Thoracic aorta (tissue), 2 donors: ENCODE measurements at places on chromosomes 12 and 14.

GRCh38 chr12:16884819-16885218 is 278.9 kb upstream of the LMO3 start:
- no peak for DNase-seq

DNA sequence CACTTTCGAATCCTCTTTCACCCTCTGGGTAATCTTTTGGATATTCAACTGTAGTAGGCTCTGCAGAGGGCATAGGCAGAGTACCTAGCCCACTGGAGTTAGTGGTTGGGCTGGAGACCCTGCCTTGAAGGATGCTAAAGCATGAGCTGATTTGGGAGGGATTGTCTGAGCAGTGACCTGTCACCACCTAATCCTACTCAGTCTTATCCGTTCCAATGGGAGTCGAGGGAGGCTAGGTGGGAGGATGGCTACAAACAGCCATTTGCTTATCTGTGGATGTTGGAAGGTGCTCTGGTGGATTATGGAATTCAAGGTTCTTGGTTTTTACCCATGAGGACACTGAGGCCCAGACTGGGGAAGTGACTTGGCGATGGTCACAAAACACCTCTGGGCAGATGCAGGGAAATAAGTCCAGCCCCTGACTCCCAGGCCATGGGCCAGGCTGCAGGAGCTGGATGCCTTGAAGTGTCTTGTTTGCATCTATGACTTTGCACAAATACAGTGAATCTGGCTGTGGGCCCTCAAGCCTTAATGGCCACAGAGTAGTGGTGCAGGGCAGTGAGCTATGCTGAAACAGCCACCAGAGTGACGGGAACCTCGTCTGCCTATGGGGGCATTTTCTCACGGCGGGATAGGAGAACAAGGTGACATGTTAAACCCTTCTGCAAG is 3.7 kb downstream of the KMT5A start:
- no peak for DNase-seq

- DNase-seq = no peak
Measured at GRCh38 chr14:49755378-49755777, 12.6 kb upstream of the KLHDC2 start.

- DNase-seq = no peak
Measured at GRCh38 chr14:50334211-50334610, 22.1 kb downstream of the DMAC2L start.

- DNase-seq = no peak
Measured at GRCh38 chr14:37027188-37027824, 145.1 kb downstream of the SLC25A21 start.

- DNase-seq = no peak
Measured at GRCh38 chr12:14454098-14454907, 88.8 kb downstream of the ATF7IP start.

DNA sequence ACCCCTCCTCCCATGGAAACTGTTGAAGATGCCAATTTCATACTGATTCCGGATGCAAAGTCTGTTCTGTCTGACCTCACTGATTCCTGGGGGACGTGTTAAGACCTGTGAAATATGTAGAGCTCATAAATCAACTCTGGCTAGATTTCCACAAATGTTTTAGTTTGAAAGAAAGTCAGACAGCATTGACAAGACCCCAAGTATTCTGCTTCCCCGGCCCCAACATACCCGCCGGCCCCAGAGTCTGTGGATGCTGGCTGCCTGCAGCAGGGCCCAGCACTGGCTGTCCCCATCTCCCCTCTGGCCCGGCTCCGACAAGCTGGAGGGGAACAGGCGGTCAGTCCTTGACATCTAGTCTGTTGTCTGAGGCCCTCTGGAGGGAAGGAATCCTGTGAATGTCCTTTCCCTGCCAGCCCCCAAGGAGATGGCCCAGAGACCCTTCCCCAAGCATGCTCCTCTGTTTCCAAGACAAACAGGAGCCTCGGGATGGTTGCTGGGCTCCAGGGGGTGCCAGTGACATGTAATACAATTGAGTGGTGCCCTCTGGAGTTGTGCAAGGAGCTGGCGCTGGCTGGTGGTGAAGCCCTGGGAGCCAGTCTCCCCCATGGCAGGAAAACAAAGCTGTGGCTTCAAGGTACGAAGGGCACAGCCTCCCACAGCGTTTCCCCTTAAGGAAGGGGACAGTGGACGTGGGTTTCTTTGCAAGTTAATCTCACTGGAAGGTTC is 22.3 kb downstream of the FBLN5 start:
- DNase-seq = no peak

DNA sequence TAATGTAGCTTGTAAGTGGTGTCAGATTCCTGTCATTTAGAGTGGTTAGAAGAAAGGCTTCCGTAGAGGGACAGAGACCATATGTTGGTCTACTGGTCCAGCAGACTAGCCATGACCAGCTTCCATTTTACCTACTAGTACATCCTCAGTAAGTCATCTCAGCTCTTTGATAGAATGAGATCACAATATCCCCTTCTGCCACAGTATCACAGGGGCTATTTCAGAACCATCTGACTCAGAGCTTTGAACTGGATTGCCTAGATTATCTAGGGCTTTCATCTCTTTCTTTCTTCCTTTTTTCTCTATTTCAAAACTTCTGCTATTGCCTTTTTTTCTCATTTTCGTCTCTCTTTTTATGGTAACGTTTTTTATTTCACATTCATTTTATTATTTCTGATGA is 4.7 kb downstream of the ZDHHC17 start:
- DNase-seq = no peak

DNA sequence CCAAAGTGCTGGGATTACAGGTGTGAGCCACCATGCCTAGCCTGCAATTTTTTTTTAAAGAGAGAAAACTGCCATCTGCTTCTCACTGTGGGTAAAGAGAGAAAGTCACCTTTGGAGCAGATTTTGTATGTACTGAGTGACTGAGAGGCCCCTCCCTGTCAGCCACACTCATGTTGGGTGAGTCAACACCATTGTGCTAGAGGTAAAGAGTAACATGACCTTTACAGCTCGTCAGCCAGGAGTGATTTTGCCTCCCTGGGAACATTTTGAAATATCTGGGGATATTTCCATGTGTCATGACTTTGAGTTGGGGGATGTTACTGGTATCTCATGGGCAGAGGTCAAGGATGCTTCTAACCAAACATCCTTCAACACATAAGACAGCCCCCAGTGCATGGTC is 115.2 kb downstream of the KSR2 start:
- no peak for DNase-seq

- DNase-seq = no peak
Measured at GRCh38 chr12:119693511-119693910, 25.6 kb downstream of the PRKAB1 start.

GRCh38 chr12:49264466-49264872 is 413 bp upstream of the TUBA1C start:
- DNase-seq = no peak

DNA sequence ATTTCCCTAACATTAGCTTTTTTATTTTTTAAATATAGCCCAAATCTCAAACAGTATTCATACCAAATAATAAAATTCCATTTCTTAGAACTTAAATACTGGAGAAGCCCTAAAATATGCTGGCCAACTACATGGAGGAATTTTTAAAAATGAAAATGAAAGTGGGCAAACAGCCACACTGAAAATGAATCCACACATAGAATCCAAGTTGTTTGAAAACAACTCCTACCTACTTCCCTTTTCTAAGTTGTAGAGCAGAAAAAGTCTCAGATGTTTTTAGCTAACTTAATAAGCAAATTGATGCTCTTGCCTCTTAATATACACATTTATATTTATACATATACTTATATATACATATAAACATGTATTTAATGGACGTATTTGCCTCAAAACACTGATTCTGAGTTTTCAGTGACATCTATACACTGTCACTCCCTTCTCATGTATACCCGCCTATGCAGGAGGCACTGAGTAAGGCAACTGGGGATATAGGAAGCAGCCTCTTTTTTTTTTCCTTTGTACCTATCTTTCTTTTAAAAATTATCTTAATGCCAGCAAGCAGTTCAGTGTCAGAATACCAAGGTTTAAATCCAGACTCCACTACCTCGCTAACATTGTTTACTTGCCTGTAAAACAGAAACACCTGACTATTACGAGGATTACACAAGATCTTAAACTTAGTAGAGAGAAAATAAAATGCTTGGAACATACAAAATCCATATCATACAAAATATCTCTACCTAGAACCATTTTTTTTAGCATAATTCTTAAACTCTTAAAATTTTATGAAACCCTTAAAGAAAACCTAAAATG is 13.3 kb downstream of the DICER1 start:
- no peak for DNase-seq

GRCh38 chr14:104317975-104318557 is 179.7 kb downstream of the KIF26A start:
- no peak for DNase-seq

- DNase-seq = no peak
Measured at GRCh38 chr12:72677846-72678245, 405.7 kb downstream of the TRHDE start.

DNA sequence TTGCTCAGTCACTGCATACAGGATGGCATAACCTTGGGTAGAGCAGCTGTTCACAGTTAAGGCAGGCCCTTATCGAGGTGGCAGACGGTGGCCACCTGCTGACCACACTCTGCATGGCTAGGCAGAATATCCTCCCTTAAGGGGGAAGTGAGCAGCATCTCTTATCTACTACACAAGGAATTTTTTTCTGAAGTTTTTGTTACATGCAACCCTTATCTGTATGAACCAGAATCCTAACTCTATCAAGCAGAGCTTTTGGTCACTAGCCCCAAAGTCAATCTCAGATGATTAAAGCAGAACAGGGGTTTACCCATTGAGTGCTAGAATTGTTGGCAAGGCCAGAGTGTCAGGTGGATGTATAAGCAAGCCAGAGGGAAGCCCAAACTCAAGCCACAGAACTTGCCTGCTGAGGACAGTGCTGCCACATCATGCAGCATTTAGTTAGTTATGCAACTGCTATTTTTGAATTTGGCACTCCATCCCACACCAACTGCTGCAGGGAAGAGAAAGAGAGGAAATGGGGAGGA is 192.8 kb downstream of the TBX5 start:
- no peak for DNase-seq

GRCh38 chr12:11446372-11446771 is 51.0 kb upstream of the PRB2 start:
- no peak for DNase-seq

DNA sequence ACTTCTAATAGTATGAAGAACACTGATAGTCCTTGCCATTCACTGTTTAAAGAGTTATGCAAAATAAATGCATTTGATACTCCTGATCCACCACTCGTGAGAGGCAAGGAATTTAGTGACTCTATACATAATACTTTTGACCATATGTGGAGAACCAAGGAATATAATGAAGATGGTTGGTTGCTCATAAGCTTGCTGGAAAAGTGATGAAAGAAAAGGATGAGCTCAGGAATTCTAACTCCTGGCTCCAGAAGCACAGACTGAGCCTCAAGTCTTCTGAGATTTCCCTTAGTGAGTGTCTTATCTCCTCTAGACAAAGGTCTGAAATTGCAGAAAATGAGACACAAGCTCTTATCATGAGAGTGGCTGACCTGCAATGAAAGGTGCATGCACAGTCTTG is 57.1 kb upstream of the KRAS start:
- DNase-seq = no peak

- DNase-seq = no peak
Measured at GRCh38 chr14:58193542-58193941, 6.4 kb upstream of the ACTR10 start.

DNA sequence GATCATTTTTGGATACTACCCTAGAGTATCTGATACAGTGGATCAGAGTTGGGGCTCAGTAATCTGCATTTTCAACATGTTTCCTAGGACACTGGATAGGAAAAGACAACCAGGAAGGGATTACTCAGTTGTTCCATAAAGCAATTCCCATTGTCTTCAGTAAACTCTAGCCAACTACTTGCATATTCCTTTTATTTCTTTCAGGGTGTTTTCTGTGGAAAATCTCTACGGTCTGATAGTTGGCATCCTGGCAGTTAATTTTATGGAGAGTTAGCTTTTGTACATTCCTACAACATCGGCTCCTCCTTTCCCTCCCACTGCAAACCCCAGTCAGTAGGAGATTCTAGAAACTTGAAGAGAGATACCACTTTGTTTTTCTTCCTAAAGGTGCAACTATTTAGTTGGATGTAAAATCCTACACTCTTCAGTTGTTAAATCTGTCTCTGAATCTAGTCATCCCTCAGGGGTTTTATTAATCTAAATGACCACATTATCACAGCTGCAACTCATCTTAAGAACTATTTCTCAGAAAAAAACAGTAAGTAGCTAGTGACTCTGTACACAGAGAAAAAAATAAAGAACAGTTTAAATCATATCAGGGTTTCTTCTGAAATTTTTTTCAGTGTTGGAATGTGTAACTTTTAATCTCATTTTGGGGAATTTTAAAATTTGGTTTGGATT is 103.9 kb downstream of the PDE3A start:
- no peak for DNase-seq

DNA sequence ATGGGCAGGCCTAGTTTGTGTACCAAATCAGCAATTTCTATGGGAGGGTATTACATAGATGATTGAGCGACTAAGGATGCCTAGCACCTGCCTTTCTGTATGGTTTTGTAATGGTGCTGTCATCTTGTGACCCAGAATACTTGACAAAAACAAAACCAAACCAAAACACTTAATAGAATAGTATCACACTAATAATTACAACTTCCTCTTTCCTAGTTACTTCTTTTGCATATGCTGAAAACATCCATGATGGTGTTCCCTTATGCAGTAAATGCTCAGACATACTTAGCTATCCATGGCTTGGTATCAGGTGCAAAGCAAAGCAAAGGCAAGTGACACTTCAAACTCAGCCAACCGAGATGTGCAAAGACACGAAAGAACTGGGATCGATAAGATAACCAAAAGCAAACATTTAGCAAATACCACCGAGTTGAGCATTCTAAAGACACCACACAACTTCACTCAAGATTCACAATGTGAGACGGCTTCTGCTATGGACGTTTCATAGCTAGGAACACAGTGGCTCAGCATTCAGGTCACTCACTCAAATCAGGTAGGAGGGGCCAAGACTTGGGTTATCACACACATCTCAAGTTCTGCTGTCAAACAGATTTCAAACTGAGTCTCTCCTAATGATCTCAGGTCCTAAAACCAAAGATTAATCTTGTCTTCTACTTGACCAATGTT is 24.3 kb downstream of the PPP1CC start:
- no peak for DNase-seq

- DNase-seq = no peak
Measured at GRCh38 chr12:132582582-132583410, 27.6 kb downstream of the LRCOL1 start.

GRCh38 chr12:121145221-121145620 is 12.5 kb downstream of the P2RX7 start:
- no peak for DNase-seq

GRCh38 chr12:132204793-132205270 is 60.6 kb downstream of the NOC4L start:
- DNase-seq = no peak
